ENCODE measurements at places on chromosomes 12 and 14.

- no peak for DNase-seq
Observed at GRCh38 chr12:20421421-20421820, 53.1 kb downstream of the PDE3A start.

GRCh38 chr12:112711026-112711425 lies 80.5 kb upstream of the RPH3A start:
- DNase-seq: no peak

DNA sequence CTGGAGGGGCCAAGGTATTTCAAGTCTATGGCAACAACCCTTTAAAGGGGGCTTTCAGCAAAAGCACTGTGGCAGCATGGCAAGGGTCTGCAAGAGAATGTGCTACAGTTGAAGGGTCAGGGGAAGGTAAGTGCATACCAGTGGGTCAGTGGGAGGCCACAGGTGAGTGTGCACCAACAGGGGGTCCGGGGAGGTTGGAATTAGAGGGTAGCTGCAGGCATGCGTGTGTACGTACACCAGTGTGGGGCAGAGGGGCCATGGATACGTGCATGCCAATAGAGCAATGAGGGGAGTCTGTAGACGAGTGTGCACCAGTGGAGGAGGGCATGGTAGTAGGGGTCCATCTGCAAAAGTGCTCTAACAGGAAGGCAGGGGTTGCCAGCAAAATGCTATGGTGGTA lies 448.9 kb downstream of the NAV3 start:
- DNase-seq: no peak

- no peak for DNase-seq
Observed at GRCh38 chr12:31589598-31589903, 1.4 kb downstream of the DENND5B start.

GRCh38 chr14:63940387-63940786 lies 87.6 kb downstream of the SYNE2 start:
- DNase-seq: no peak

- DNase-seq: no peak
Observed at GRCh38 chr12:121719926-121720414, 7.4 kb downstream of the TMEM120B start.

GRCh38 chr14:53517270-53517960 lies 364.3 kb upstream of the DDHD1 start:
- no peak for DNase-seq

- DNase-seq: no peak
Observed at GRCh38 chr12:116406529-116406928, 129.0 kb upstream of the MED13L start.

DNA sequence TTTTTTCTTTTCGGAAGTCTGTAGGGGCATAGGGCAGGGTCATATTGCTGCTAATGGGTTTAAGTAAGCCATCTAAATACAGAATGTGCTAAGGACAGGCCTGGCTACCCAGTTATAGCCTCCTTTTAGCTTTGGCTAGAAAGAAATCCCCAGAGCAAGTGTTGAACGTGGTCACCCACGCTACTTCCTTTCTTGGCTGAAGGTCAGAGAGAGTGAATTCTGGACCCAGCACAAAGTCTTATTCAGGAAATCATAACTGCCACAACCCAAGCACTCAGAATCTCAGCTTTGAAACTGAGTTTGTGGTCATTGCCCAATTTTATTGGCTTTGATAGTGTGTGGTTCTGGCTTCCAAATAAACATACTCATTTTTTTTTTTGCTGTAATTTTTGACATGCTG lies 542.1 kb upstream of the ATP2B1 start:
- DNase-seq: no peak

- DNase-seq: peak; percentile 13
Observed at GRCh38 chr12:124321040-124321481, 26.2 kb downstream of the RFLNA start.

- DNase-seq: no peak
Observed at GRCh38 chr12:24562771-24563431, 386.0 kb downstream of the BCAT1 start.

- no peak for DNase-seq
Observed at GRCh38 chr12:49108958-49109404, 1.7 kb downstream of the LMBR1L start.

GRCh38 chr12:63928305-63928704 lies 83.8 kb downstream of the SRGAP1 start:
- no peak for DNase-seq

DNA sequence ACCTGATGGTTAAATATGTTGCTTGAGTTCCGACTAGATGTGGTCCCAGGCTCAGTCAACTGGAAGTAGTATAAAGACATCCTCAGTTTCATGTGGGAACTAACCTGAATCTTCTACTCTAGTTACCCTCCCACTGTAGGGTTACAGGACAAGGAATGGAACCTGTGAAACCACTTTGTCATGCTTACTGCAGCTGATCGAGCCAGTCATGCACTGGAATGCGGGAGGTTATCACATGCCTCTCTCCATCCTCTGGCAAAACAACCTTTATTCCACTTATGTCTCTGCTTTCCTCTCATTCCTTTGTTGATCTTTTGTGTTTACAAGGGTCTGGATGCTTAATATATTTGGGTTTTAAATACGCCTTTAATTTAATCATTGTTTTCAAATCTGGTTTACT lies 111.9 kb upstream of the DDHD1 start:
- no peak for DNase-seq

GRCh38 chr12:110062241-110062640 lies 13.9 kb upstream of the C12orf76 start:
- DNase-seq: no peak

GRCh38 chr14:38868399-38869290 lies 234.4 kb downstream of the SEC23A start:
- no peak for DNase-seq

GRCh38 chr14:64580467-64580866 lies 30.7 kb downstream of the PPP1R36 start:
- no peak for DNase-seq

DNA sequence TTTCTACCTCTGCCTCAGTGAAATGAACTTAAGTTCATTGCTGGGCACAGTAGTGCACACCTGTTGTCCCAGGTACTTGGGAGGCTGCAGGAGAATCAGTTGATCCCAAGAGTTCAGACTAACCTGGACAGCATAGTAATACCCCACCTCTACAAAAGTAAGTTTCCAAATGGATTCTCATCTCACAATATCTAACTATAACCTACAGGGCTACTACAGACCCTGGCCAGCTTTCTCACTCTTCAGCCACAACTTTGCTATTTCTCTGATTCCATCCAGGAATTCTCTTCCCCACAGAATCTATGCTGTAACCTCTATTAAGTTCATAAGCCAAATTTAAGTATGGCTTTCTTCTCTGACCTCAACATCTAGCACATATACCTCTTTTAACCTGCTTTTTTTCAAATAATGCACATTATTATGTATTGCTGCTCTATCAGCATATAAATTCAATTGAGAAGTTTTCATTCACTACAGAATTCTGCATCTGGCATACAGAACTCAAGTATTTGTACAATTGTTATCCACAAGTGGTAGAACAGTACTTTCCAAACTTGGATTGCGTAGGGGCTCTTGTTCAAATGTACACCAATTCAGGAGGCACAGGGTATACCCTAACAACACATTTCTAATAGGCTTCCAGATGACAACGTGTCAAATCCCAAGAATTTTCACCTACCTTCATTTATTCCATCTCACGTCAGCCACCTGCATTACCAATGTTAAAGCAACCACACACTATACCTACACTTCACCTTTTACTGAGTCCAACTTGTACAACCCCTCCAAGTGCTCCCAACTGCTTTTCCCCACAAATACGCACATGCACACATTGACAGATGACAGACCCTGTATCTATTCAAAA lies 3.8 kb downstream of the RPS29 start:
- DNase-seq: no peak

All from stimulated activated CD4-positive, alpha-beta T cell treated with anti-CD3 and anti-CD28 coated beads, TNF-alpha, amount 100 ng/mL, for 1 hour (primary cell).